ENCODE measurements at places on chromosomes 2 and 18.

GRCh38 chr2:120661551-120661950, 74.1 kb upstream of the GLI2 start:
- DNase-seq, result no peak

GRCh38 chr18:56124186-56124585, 514.2 kb downstream of the TXNL1 start:
- no peak for DNase-seq

- DNase-seq, result no peak
Measured at GRCh38 chr2:112724591-112725525, 4.0 kb downstream of the NT5DC4 start.

DNA sequence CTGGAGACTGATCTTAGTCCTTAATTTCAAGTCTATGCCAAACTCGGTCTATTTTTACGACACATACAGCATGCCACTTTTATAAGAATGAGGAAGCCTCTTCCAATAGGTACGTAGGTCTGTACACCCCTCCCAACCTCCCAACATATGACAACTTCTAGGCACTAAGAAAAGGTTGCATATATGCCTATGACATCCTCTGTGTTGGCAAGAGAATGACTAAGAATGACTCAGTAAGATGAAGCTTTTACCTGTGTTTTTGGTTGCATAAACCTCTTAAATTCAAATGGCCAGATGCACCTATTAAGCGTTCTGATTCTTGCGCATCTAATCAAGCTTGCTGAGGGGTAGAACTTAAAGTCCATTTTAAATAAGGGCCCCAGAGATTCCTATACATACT, 586.4 kb upstream of the ZEB2 start:
- DNase-seq, result no peak

- no peak for DNase-seq
Measured at GRCh38 chr2:130251535-130251872, 53.3 kb upstream of the TUBA3E start.

GRCh38 chr18:48486754-48487153, 52.1 kb upstream of the CTIF start:
- no peak for DNase-seq

- peak; percentile 48 for DNase-seq
Measured at GRCh38 chr2:174597345-174598047, at the start of gene WIPF1. Gene WIPF1, minus strand, starts transcription at chr2:174597804. Its CDS starts 12,231 bp downstream, at chr2:174585573.

GRCh38 chr2:162114271-162114670, 37.8 kb downstream of the GCG start:
- DNase-seq, result no peak

DNA sequence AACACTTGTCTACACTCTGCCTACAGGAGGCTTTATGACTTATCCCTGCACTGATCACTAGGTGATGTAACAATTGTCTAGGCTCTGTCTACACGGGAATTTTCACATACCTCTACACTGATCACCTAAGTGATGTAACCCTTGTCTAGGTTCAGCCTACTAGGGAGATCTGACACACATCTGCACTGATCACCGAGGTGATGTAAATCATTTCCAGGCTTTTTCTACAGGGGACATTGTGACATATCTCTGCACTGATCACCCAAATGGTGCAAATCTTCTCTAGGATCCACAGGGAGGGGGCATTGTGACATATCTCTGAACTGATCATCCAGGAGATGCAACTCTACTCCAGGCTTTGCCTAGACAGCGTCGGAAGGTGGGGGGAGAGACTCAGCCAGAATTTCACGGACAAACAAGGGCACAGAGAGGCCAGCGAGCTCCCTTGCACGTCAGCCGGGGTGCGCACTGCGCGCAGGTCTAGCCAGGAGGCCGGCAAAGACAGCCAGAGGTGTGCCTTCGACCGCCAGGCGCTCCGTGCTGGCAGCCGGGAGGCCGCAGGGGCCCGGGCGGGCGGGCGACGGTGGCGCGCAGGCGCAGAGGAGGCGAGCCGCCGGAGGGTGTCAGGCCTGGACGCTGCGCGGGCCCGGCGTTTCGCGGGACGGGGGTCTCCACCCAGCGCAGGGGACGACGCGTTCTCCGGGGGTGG, 46.9 kb upstream of the USP14 start:
- peak; percentile 77 for DNase-seq

DNA sequence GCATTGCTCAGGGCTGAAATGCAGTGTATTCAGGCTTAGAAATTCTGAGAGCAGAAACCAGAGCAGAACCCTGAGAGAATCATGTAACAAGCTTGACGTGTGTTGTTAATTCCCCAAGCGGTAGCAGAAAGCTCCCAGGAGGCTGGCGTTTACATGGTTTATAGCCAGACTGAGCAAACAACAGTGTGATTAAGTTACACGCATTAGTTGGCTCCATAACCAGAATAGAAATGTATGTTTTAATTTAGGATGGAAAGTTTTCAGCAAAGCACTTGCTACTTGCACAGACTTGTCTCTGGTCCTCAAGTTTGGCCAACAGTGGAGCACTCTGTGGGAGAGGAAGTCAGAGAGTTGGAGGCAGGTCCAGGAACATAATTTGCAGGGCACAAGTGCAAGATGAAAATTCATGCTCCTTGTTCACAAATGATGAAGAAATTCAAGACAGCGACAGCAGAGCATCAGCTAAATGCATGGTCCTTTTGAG, 69.3 kb downstream of the MAPK4 start:
- DNase-seq, result no peak

DNA sequence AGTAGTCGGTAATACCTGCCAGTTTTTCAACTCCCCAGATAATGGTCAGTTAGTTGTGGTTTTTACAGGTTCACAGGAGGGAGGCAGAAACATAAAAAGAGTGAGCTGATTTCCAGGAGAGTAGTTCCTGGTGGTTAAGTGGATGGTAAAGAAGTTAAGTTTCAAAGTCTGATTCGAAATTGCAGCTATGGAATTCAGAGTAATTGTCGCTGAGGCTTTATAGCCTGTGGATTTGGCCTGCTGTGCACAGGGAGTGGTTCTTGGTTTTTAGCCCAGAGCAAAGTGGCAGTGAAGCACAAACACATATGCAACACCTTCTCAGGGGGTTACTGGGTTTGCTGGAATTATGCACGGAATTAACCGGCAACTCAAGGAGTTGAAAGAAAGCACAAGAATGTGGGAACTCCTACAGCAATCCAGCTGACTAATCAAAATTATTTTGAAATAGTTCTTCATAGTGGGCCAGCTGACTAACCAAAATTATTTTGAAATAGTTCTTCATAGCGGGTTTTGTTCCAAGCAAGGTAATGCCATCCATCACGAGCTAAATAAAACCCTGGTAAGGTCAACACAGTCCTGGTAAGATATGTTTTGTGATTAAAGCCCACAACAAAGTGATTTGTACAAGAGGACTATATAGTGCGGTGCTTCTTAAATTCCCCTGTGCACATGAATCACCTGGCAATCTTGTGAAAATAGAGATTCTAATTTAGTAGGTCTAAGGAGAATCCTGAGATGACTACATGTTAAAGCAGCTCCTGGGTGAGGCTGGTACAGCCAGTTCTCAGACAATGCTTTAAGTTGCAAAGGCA, 94.4 kb downstream of the SGPP2 start:
- no peak for DNase-seq

DNA sequence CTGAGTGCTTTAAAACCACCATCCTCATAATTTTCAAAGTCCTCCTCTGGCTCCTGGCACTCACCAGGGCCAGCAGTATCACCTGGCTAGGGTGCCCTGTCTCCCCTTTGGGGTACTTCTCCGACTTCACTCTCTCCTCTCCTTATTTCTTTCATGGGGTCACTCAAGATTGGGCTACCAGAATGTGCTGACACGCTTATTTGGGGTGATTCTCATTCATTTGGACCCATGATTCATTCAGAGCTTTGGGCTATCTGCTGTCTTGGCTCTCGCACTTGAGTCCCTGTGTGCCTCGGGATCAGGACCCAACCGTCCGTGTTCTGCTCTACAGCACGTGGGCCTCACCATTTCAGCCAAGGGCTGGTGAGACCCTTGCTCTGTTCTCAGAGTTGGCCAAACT, 70.1 kb upstream of the NEDD4L start:
- no peak for DNase-seq

GRCh38 chr2:16296331-16297250, 356.2 kb downstream of the MYCN start:
- DNase-seq, result no peak

All from activated CD4-positive, alpha-beta T cell treated with anti-CD3 and anti-CD28 coated beads for 48 hours (primary cell).